SW480 (cell line): ENCODE measurements at places on chromosomes 4 and X.

DNA sequence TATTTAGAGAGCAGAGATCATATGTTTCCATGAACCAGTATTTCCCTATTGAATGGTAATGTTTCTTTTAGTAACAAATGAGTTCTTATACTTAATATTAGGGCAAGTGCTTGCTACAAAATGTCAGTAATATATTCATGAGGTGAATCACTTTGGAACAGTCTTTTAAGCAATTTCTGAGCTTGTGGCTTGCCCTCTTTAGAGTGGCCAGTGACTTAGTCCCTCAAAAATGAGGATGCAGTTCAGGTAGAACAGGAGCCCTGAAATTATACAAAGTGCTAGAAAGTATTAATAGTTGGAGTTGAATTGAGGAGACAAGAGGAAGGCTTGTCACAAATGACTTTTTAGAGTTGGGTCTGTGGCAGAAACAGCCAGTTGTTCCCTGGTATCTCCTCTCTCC lies 53.4 kb upstream of the PITX2 start:
- DNase-seq = no peak

- DNase-seq = no peak
Measured at GRCh38 chr4:2072971-2073807, 14.1 kb downstream of the NAT8L start.

DNA sequence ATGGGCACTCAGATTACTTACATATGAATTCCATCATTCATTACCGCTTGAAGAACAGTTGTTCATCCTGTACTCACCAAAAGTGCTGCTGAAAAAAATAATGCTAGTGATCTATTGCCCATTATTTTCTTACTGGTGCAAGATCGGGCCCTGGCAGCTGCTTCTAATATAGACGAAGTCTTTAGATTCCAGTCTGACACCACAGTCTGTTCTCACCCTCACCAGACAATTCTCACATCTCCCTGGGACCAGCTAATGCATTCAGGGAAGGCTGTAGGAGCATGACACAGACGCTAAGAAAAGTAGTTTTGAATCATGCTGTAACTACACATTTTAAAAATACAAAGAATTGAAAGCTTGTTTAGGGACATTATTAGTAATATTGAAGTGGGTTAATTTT lies 13.8 kb downstream of the GEMIN8 start:
- no peak for DNase-seq

- DNase-seq = no peak
Measured at GRCh38 chr4:87073199-87074120, 138.6 kb downstream of the AFF1 start.

DNA sequence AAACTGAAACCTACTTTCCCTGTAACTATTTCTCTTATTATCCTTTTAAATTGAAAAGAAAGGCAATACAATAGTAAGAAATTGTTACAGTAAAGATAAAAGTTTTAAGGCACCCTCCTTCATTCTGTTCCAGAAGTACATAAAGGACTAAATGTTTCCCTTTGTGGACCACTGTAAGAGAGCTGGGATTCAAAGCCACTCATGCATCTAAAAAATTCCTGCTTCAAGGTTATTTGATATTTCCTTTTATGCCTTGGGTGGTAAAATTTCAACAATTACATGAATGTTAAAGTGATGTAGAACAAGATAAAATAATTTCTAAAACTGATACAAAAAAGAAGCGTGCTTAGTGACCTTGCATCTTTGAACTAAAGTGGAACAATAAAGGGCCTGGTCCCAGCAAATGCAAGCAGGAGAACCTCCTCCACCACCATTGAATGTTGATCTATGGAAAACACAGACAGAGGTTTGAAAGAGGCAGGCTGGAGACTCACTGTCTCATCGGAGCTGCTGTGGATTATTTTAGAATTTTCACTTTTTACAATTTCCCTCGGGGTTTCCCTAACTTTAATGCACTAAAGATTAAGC lies 42.3 kb upstream of the PRSS12 start:
- DNase-seq = no peak

DNA sequence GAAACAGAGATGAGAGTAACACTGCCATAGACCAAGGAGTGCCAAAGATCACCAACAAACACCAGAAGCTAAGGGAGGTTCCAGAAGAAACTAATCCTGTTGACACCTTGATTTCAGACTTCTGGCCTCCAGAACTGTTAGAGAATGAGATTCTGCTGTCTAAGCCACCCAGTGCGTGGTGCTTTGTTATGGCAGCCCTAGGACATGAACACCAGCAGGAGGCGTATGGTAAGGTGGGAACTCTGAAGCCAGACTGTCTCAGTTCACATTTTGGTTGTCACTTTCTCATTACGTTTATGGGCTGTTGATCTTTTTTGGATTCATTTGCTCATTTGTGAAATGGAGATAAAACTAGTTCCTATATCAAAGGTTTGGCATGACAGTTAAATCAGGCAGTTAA lies 142.9 kb downstream of the DCHS2 start:
- DNase-seq = no peak

DNA sequence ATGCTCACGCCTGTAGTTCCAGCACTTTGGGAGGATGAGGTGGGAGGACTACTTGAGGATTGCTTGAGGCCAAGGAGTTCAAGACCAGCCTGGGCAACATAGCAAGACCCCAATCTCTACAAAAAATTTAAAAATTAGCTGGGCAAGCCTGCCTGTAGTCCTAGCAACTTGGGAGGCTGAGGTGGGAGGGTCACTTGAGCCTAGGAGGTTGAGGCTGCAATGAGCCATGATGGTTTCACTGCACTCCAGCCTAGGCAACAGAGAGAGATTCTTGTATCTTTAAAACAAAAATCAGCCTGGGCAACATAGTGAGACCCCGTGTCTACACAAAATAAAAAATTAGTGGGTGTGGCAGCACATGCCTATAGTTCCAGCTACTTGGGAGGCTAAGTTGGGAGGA lies 1.9 kb downstream of the ZNF41 start:
- DNase-seq = no peak

DNA sequence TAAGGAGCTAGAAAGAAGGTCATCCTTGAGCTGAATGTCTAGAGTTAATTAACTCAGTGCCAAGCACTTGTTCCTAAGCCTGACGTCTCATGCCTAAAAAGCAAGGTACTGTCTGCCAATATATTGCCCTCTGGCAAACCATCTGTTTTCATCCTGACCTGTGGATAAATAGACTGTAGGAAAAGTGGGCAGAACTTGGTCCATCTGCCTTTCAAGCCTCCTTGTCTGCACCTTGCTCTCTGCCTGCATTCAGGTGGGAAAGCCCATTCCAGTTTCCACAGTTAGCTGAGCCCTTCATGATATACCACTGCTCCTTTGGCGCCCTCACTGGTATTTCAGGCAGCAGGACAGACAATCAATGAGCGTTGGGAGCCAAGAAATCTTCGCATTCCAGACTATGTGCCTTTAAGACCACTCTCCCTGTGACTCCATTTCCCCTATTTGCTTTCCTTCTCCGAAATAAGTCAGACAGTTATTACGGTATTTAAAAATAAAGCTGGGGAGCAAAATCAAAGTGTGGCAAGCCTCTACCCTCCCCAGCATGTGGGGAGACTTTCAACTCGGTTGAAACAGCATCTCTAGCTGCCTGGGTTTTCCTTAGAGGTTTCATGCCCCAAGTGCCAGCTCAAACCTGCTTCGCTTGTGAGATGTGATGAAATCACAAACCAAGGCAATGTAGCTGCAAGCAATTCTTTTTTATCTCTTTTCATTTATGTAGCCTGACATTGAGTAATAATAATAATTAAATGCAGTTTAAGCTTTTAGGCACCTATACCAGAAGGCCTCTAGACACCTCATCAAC lies 2.5 kb upstream of the CCDC149 start:
- no peak for DNase-seq
